NCI-H146 (cell line): ENCODE measurements at places on chromosomes 6 and 20.

DNA sequence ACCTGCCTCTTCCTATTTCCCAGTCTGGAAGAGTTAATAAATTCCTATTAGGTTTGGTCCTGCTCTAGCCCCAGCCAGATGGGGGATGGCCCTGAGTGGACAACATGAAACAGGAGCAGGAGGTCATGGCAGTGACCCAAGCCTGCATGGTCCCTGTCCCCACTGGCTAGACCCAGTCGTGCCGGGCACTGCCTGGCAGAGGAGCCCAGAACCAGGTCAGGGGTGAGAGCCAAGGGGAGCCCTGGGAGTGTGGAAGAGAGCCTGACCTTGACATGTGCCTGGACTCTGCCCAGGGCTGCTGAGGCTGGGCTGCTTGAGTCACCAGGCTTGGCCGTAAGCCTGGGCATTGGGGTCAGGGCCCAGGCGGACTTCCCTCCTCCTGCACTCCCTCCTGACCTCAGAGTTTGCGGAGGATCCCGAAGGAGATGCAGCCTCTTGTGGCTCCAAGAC is 3.6 kb downstream of the AVP start:
- no peak for DNase-seq

- no peak for DNase-seq
Measured at GRCh38 chr20:59144179-59144830, 19.3 kb upstream of the ZNF831 start.

DNA sequence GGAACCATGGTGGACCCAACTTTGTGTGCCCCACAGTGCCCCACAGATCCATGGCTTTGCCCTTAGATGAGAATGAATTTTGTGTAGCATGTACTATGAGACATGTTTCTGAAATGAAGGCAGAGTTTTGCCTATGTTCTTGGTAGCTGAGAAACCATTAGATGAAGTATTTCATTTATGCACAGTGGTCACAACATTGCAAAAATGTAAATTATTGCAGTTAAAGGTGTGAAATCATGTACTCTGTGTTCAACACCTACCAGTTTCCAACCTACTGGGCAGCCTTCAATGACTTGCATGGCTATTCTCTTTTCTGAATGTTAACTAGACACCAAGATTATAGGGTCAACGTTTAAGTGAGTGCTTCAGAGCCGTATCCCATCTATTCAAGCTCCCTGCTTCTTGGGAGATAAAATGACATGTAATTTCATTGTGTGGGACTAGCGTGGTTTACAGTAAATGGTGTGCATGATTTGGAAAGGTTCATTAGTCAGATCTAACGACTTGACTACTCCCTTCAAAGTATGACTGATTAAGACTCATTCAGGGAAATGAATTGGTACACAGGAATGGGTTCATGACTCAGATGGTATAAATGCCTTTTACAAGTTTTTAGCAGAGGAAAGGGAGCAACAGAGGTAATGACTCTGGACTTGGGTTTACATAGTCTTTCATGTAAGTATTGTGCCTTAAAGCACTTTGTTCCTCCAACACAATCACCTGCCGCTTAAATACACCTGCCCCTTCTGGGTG is 106.1 kb upstream of the AKIRIN2 start:
- peak; percentile 8 for DNase-seq

DNA sequence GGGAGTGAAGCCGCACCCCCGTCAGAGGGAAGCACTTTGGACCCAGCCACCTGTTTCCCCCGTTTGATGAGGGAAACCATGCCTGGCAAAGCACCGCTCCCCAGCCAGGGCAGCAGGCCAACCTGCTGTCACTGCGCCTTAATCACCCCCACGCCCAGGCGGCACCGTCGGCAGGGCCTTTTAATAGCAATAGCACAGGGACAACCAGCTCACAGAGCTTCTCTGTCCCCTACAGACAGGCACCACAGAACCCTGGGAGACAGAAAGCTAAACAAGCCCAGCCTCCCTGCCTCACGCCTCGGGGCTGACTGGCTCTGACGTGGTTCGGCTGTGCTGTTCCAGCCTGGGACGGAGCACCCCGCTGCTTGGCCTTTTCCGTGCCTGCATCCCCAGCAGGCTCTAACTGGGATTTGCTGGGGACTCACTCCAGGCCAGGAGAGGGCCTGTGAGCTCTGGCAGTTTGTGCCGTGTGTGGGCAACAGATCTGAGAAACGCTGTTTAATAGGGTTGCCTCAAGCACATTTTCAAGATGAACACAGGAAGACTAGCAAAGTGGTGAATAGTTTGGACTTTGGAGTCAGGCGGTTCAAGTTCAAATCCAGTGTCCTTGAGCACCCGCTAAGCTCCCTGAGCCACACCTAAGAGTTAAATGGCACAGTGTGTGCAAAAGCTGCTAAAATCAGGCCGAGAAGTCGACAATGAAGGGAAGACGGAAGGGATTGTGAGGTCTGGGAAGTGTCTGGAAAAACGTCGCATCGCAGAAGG is 223.8 kb downstream of the NRN1 start:
- DNase-seq, result peak; percentile 36
